ENCODE measurements at places on chromosomes 7 and 10. TPM values are rescaled to one million over a fixed set of nuclear protein-coding genes. Genes with fewer than 3 reads are reported as not detected.

Gene KIAA1217
- total RNA-seq = 45.0 TPM

Gene SCIN
- total RNA-seq = 0.08 TPM

DNA sequence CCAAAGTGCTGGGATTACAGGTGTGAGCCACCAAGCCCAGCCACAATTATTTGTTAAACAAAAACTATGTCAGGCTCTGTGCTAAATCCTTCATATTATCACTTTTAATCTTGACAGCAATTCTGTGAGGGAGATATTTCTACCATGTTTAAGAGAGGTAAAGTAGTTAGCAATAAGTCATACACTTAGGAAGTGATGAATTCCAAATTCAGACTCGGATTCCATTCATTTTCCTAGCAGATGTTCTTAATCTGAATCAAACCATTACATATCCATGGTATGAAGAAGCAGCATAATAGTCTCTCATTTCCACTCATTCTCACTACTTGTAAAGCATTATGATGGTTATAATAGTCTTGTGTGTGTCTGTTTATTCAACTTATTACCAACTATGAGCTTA is 2.9 kb upstream of the CD36 start:
- no peak for DNase-seq

DNA sequence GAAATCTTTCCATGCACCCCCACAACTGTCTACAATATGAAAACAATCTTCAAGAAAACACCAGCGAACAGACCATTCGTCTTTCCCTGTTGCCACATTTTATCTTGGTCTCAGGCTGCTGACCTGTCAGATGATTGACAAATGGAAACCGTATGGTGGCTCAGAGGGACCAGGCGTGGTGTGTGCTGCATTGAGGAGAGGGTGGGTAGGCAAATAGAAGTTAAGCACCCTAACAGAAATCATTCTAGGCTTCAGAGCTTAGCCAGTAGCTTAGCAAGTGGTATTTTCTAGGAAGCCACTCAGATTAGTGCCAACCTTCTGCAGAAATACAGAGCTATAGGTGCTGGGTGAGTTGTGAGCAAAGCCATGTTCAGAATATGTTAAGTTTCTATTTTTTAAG is 114.9 kb downstream of the DPP6 start:
- DNase-seq = no peak

GRCh38 chr7:148402159-148402558 is 188.4 kb upstream of the C7orf33 start:
- DNase-seq = no peak

DNA sequence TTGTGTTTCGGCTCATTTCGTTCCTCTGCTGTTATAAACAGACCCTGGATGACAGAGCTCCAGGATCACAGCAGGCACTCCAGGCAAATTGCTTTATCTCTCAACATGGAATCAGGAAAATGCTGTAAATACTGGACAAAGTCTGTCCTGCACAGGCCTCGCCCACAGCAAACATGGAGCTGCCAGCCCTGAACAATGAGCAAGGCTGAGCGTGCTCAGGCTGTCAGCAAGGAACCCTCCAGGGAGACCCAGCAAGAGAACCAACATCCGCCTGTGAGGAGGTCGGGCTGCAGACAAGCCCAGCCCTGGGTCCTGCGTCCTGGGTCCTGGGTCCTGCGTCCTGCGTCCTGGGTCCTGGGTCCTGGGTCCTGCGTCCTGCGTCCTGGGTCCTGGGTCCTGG is 180.8 kb downstream of the PTPRN2 start:
- DNase-seq = no peak

GRCh38 chr10:30631188-30631587 is 1.6 kb upstream of the LYZL2 start:
- DNase-seq = no peak

GRCh38 chr10:63013755-63014154 is 119.4 kb upstream of the NRBF2 start:
- no peak for DNase-seq

DNA sequence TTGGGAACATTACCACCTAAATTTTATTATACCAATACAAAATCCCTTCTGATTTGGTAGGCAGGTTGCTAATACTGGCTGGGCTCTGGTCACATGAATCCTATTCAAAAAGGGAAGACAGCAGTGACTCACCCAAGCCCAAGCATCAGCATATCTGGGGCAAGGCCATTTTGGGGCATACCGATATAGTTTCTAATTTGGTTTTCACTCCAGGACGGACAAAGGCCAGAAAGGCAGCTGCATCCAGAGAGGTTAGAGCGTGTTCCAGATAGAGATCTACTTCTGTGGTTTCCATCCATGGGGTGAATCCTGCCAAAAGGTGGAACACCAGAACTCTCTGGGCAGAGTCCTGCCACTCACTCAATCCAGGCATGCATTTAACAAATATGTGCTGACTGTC is 335.8 kb downstream of the ELMO1 start:
- no peak for DNase-seq

- no peak for DNase-seq
These were observed 24.9 kb downstream of the POLR3A start for GRCh38 chr10:78004215-78005026.

DNA sequence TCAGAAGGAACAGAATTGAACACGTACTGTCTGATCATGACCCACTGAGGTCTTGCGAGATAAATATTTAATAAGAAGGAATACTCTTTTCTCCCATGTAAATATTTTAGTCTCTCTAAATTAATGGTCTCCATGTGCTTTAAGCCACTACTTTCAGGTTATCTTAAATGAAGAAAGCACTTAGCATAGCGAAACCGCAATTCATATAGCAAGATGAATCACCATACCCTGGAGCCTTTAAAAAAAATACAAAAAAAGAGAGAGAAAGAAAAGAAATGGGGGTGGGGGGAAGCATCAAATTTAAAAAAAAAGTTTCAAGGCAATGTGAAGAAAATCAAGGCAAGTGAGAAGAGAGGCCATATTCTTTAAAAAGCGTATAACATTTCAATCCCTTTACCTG is 82.5 kb downstream of the CTTNBP2 start:
- DNase-seq = no peak

DNA sequence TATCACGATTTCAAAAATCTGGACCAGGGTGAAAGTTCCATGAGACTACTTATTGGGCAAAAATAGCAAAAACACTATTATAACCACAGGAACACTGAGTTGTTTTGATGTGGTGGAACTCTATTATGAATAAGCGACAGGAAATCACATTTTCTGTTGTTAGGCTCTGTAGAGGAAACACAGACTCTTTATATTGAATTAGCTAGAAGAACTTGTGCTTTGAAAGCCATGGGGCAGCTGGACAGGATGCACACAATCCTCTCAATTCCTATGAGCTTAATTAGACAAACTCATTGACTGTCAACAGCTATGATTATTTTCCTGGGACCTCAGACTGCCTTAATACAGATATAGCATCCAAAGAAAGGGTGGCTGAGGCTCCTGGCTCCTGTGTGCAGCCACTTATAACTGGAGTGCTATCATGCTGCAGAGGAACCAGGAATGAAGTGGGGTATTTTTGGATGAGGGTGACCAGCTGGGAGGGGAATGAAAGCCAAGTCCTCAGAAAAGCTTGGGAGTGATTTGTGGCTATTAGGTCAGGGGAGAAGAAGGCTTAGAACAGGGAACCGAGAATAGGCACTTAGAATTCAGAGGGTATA is 657.3 kb downstream of the TYW1 start:
- DNase-seq = no peak

- DNase-seq = no peak
These were observed 31.6 kb downstream of the PFKFB3 start for GRCh38 chr10:6234371-6234770.

Data from Right ventricle myocardium inferior (tissue), 1 donor.